ENCODE measurements at places on chromosomes 13 and 19.

DNA sequence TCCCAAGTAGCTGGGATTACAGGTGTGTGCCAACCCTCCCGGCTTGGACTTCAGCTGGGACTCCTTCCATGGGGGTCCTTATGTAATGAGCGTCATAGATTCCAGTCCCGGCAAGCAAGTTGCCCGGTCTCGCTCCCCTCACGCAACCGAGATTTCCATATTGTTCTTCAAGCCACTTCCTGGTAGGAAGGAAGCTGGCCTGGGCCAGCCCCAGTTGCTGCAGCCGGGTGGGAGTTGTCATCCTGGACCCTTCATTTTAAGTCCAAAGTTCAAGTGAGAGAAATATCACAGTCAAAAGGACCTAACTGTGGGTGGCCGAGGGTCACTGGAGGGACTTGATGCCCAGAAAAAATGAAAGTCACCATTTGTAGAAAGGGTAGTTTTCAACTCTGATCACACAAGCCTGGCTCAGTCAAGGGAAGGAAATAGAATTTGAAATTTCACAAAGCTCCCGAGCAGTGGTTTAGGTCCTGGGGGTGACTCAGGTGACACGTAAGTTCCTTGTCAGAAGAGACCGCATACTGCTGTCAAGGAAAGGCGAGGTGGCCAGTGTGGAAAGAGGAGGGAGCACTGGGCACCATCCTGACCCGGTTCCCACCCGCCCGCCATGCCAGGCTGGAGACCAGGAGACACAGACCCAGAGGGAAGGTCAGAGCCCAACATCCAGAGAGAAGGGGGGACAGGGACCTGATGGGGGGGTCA is 5.3 kb downstream of the FGF21 start:
- no peak for DNase-seq

GRCh38 chr19:16527971-16528521 is 14.2 kb downstream of the CHERP start:
- peak; percentile 56 for DNase-seq

DNA sequence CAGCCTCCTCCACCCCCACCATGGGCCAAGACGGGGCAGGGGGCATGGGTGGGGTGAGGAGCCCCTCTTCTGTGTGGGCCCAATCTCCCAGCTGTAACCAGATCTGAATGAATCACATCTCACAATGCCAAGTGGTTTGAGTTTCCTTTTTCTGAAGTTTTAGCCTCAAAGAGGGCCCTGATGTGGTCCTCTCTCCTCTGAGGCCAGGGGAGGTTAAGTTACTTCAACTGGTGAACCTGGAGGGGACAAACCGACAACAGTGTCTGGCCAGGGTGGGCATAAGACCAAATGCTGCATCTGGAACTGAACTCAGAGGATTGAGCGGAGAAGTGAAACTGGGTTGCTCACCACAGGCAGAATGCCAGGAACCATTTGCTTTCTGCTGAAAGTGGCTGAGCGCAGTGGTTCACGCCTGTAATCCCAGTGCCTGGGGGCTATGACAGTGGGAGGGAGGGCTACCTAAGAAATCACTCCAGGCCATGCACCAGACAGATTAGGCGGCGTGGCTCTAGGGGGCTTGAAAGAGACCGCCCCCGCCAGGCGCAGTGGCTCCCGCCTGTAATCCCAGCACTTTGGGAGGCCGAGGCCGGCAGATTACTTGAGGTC is 15.4 kb upstream of the IRGC start:
- DNase-seq = peak; percentile 38

DNA sequence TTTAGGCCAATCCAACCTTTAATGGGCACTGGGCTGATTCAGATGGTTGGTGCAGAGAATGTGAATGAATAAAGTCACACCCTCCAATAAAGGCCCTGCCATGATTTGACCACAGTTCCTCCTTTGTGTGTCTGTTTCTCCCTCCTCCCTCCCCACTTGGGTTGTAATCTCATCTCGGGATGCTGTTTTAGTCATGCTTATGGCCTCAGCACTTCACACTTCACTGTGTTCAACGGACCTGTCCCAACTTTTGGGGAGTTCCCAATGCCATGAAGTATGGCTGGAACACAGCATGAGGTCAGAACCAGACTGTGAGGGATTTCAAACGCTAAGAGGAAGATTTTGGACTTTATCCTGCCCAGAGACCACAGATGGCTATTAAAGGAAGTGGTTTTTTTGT is 5.6 kb upstream of the RAB8A start:
- no peak for DNase-seq

- no peak for DNase-seq
Observed at GRCh38 chr19:16593181-16593580, 21.0 kb upstream of the SLC35E1 start.

DNA sequence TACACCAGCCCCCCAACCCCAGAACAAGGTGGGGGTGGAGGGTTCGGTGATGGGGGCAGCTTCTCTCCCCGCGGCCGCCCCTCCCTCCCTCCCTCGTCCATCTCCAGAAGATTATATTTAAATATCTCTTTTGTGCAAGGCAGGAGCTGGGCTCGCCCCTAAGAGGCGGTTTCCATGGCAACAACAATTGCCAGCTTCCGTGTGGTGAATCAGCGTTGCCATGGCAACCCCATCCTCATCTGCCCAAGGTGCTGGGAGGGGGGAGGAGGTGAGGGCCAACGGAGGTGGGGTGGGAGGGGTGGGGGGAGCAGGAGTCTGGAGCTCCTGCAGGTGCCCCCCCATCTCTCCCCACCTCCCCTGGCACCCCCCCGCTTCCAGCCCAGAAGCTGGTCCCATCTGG is 46.4 kb downstream of the CELF5 start:
- peak; percentile 43 for DNase-seq

DNA sequence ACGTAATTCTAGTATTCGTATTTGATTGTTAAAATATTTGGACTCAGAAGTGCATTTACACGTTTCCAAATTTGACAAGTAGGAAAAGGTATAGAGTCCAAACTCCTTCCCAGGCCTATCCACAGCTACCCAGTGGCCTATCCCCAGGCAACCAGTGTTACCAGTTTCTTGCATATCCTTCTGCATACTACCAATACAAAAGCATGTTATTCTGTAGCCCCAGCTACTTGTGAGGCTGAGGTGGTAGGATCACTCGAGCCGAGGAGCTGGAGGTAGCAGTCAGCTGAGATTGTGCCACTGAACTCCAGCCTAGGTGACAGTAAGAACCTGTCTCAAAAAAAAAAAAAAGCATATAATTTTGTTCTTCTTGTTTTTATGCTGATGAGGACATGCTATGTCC is 67.1 kb downstream of the LRCH1 start:
- no peak for DNase-seq

DNA sequence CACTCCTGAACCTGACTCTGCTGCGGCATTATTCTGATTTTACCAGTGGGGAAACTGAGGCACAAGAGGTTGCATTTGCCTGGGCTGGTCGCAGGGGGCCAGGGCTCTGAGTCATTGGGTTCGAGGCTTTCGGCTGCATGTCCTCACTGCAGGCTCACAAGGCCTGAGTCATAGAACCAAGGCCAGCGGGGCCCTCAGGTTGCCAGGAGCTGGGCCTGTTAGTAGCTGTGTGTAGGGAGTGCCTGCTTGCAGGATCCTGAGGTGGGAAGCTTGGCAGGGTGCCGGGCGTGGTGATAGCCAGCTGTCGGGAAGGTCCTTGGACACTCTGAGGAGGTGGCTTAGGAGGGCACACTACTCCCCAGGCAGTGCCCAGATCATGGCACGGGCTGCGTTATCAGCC is 21.6 kb upstream of the F2RL3 start:
- DNase-seq = no peak

DNA sequence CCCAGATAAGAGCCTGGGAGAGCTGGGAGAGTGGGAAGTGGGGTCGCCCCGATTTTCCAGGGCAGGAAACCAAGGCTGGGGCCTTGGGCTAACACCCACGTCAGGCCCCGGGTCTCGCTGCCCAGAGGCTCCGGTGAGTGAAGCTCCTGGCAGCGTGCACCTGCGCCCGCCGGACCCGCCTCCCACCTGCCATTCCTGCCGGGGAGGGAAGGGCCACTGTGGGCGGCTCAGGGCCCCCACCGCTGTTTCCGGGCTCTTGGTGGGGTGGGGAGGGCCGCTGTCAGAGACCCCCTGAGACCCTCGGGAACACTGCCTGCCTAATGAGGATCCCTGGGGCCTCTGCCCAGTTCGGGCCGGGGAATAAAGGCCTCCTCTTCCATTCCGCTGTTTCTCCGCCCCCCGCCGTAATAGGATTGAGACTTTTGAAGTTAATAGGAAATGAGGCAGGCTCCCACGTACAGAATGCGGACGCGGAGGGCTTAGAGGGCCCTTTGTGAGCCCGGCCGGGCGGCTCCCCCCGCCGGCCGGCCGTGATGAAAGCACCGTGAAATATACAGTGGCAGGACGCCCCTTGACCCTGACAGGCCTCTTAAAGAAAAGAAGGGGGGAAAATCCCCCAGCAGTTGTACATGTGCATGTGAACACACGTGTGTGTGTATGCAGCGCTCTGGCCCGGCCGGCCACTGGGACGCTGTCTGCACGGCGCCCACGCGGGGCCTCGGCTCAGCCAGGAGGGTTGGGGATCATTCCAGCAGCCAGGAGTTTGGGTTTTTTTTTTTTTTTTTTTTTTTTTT is 33.2 kb downstream of the EFNA2 start:
- DNase-seq = no peak

DNA sequence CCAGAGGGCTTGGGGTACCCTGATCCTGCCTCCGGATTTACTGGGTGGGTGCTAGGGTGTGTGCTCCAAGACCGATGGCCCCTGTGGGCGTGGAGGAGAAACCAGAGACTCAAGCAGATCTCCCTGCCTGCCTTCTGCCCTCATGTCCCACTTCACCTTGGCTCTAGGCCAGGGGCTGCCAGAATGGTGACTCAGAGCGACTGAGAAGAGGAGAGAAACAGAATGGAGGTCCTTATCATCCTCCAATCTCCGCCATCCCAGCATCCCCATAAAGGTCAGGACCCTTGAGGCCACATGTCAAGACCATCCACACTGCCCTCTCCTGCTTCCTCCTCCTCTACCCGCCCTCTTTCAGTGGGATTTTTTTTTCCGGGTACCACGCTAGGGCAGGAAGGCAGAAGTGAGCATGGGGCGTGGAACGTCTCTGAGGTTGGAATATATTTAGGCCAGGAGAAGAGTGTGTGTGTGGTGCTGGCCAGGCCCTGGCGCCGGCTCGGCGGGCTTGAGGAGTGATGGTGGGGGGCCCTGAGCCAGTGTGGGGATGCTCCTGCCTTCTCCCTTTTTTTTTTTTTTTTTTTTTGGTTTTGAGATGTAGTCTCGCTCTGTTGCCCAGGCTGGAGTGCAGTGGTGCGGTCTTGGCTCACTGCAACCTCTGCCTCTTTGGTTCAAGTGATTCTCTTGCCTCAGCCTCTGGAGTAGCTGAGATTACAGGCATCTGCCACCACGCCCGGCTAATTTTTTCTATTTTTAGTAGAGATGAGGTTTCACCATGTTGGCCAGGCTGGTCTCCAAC is 22.3 kb downstream of the IER2 start:
- DNase-seq = peak; percentile 91

DNA sequence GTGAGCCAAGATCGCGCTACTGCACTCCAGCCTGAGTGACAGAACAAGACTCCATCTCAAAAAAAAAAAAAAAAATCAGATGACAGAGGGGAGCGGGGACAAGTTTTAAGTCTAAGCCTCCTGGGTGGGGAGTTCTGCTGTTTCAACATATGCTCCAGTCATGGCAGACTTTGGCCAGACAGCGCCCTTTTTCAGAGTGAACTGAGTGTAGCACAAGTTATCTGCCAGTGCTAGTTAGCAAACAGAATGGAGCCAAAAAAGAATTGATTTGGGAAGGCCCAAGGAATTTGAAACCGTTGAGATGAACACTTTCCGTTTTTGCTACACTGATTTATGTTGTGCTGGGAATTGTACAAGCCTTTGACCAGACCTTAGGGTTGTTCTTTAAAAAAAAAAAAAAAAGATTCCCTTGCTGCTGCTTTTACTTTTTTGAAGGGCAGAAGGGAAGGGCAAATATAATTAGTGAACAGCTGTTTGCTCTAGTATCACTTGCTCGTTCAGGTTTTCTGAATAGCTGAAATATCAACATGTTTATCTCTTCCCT is 5.7 kb downstream of the ACTN4 start:
- DNase-seq = no peak

GRCh38 chr19:49201042-49201441 is 43.5 kb downstream of the TRPM4 start:
- DNase-seq = no peak

- no peak for DNase-seq
Observed at GRCh38 chr19:55098716-55099556, 18.5 kb downstream of the PPP1R12C start.

GRCh38 chr19:53424968-53425597 is 6.7 kb upstream of the ZNF761 start:
- DNase-seq = peak; percentile 76

- DNase-seq = peak; percentile 66
Observed at GRCh38 chr19:10871711-10872545, 575 bp downstream of the CARM1 start.

- DNase-seq = peak; percentile 97
Observed at GRCh38 chr19:38335949-38336637, 463 bp downstream of the CATSPERG start.

- DNase-seq = no peak
Observed at GRCh38 chr13:50030315-50030714, 15.1 kb downstream of the KCNRG start.

DNA sequence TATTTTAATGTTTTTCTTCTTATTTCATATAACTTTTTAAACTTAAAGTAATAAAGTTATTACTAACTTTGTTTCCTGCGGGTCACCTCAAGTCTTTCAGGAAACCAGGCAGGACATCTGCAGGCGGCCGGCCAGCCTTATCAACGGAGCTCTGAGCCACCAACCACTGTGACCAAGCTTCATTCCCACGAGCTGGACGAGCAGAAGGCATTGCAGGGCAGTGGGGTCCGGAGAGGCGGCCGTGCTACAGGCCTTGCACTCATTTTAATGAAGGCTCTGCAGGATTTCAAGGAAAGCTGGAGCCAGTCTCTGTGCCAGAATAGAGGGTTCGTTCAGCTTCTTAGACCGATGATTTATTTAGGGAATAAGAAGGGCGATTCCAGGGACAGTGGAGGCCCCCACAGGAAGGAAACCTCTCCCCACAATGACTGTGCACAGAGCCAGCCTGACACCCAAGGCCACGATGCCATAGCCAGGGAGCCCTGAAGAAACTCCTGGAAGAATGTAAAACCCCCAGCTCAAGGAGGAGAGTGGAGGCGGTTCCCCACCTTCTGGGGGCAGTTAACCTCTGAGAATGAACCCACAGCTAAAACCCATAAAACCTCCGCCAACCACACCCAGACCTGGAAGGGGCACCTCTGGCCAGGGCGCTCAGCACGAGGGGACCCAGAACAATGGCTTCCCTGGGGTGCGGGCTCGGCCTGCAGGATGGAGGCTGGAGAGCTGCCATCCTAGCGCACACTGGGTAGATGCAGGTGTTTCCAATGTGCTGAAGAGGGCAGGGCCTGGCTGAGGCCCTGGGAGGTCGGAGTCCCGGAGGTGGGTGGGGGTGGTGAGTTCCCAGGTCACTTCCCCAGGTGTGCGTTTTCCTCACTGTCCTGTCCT is 75.0 kb downstream of the RASA3 start:
- no peak for DNase-seq

DNA sequence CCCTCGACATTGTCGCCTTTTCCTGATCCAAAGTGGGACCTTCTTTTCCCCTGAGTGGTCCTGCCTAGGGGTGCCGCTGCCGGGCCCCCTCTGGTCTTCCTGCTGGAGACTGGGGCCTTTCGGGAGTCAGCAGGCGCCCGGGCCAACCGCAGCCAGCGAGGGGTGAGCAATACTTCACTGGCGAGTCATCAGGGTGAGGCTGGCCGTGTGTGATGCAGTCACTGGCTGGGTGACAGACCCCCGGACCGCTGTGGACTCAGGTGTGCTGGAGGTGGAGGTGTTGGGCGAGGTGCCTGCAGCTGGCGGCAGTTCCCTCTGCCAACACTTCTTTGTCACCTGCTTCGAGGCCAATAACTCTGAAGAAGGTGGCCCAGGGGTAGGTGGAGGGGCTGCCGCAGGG is 1.5 kb upstream of the CGB5 start:
- DNase-seq = no peak

GRCh38 chr13:40309881-40310280 is 356.6 kb downstream of the FOXO1 start:
- no peak for DNase-seq

Data from activated T-cell treated with anti-CD3 and anti-CD28 coated beads, Interleukin-2, amount 50 U/mL, for 48 hours (primary cell).